ENCODE measurements at places on chromosomes 6 and 20.

DNA sequence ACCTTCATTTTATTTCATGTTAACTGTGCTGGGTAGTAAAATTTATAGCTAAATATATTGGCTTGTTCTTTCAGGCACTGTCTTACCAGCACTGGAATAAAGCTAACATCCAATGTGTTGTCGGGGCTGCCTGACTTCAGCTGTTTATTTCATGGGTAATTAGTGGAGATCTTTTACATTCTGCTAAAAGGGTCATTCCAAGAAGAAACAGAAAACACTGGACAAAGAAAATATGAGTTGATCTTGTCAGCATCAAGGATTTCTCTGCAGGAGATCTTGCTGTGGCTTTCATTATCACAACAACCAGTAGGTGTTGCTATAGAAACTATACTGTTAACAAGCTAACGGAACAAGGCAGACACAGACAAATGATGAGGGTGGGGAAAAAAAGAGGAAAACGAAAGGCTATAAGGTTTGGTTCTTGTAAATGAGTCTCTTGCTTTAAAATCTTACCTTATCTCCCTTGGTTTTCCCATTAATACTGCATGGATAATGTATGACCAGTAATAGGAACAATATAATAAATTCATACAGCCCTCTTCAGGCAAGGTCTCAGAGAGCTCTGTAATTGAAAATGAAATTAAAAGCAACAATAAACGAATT lies 206.8 kb downstream of the SIM1 start:
- DNase-seq, result no peak

- no peak for DNase-seq
Observed at GRCh38 chr6:46677314-46677654, 10.4 kb upstream of the TDRD6 start.

DNA sequence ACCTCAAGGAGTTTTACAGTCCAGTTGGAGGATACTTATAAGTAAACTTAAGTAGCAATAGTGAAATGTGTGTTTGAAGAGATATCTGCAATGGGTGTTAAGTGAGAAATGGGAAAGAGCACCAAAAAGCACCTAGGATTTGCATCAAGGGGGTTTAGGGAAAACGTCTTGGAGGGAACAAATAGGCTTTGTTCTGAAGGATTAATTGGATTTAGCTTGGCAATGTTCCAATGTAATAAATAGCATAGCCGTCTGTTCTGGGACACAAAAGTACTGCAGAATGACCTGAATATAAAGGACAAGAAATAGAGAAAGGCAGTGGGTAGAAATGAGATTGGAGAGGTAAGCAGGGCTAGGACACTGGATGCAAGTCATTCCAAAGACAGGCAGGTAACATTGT lies 2.8 kb upstream of the MYO6 start:
- no peak for DNase-seq

DNA sequence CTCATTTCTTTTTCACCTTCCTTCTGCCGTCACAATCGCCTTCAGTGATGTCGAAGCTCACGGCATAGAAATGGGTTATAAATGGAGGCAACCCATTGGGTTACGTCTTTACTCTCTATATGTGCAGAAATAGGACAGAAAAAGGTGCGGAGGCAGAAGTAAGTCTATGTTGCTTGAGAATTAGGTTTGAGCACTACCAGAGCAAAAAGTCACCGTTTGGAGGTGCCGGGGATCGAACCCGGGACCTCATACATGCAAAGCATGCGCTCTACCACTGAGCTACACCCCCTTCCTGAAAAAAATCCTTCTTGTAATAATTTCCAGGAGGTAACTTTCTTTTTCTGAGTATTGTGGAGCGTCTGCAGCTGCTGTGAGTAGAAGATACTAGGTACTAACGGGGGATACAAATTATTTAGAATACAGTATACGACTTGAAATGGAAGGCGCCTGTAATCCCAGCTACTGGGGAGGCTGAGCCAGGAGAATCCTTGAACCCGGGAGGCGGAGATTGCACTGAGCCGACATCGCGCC lies 134.2 kb downstream of the TRIM27 start:
- peak; percentile 29 for DNase-seq

- DNase-seq, result peak; percentile 38
Observed at GRCh38 chr6:27608916-27609883, 136.3 kb upstream of the ZNF184 start.

- peak; percentile 82 for DNase-seq
Observed at GRCh38 chr20:25309395-25310267, 61.7 kb downstream of the PYGB start.

- no peak for DNase-seq
Observed at GRCh38 chr6:116812051-116812650, 16.7 kb downstream of the GPRC6A start.

DNA sequence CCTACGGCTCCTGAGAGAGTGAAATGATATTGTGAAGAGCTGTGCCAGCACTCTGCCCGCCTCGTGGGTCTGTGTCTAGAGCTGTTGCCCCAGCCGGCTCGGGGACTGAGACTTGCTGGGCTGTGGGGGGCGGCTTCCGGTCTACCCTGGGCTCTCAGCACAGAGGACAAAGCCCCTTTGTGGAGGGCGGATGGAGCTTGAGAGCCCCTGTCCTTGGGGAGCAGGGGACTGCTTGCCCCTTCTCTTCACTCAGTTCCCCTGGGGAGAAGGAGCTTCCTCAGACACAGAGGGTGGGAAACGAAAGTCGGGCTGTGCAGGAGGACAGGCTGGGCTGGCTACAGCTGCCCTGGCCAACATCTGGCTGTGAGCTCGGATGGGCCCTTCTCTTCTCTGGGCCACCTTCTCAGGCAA lies 11.0 kb downstream of the SRC start:
- DNase-seq, result peak; percentile 24

DNA sequence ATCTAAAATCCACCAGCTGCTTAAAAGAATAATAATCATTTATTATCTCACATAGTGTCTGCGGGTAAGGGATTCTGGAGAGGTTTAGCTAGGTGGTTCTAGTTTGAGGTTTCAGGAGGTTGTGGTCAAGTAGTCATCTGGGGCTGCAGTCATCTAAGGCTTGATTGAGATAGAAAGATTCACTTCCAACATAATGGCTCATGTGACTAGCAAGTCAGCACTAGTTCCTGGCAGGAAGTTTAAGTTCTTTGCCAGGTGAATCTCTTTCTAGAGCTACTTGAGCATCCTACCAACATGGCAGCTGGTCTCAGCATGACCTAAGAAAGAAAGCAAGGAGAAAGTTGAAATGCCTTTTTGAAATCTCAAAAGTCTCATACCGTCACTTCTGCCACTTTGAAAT lies 128.8 kb downstream of the EDN1 start:
- DNase-seq, result no peak

- DNase-seq, result no peak
Observed at GRCh38 chr6:73885393-73885792, 189.4 kb downstream of the CD109 start.

DNA sequence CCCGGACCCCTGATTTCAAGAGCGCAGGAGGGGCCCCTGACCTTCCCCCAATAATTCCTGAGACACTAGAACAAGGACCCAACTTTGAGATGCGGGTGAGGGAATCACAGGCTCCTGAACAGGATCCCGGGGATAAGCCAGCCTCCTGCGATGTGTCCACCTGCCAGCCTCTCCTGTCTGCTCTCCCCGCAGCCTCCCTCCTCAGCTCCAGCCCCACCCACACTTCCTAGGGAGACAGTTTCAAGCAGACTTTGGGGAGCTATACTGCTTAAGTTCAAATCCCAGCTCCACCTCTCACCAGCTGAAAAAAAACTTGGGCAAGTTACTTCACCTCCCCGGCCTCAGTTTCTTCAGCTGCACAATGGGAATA lies 50.8 kb downstream of the GRM4 start:
- no peak for DNase-seq

GRCh38 chr6:43699564-43700186 lies 12.1 kb upstream of the MRPS18A start:
- DNase-seq, result no peak

DNA sequence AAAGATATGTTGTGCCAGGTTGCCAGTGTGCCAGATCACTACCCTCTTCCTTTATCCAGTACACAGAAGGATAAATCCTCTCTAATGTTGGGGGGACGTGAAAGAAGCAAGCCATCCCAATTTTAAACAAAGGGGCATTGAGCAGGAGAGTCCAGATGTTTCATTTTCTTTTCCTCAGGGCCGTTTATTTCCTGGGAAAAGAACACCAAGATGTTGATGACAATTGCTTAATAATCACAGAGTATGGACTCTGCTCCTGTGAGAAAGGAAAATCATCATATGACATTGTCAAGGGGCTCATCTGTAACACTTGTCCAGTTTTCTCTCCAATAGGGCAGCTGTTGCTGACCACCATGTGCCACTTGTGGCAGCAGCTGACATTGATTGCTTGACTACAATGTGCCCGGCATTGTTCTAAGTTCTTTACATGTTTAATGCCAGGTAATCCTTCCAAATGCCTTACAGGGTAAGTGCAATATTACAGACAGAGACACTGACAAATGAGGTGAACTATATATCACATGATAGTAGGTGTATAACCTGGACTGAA lies 161.4 kb downstream of the CD109 start:
- DNase-seq, result no peak

DNA sequence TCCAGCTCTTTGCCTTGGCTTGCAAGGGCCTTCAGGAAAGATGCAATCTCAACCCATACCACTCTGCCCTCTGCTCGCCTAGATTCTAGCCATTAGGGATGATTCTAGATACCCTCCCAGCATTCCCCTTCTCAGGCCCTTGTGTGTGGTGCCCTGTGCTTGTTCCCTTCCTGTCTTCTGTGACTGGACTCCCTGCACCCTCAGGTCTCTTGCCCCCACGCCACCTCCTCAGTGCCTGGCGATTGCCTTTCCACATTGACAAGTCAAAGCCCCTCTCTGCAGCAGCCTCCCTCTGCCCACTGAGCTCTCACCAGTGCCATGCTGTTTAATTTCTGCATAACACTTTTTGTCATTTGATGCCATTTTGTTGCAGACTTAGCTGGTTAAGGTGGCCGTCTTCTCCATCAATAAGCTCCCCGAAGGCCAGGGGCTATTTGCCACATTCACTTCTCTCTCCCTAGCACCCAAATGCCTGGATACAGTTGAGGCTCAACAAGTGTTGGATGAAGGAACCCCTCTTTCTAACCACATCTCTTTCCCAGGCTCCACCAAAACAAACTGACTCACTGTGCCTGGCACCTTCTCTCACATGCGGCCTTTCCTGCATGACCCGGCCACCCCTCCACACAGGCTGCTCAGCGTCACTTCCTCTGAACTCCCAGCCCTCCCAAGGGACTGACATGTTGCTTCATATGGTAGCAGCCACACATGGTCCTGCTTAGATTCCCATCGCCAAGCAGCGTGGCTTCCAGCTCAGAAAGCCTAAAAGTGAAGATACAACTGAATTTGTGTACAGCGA lies 4.6 kb upstream of the TXNDC5 start:
- DNase-seq, result no peak

GRCh38 chr6:167116109-167116837 lies 6.6 kb upstream of the CCR6 start:
- DNase-seq, result no peak

DNA sequence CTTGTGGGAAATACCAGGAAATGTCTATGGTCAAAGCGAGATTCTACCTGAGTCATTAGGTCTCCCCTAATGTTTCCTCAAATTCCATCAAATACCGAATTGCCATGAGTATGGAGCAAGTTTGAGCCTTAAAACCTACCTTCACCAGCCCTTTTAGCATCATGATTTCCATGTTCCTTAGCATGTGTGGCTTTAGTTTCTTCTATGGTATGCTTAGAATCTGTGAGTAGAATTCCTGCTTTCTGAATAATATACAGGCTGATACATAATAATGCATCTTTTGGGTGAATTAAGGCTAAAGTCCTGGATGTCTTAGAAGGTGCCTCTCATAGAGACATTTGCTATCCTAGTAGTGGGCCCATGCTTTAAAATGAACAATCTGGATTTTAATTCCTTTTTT lies 32.0 kb downstream of the TSPYL4 start:
- DNase-seq, result no peak

DNA sequence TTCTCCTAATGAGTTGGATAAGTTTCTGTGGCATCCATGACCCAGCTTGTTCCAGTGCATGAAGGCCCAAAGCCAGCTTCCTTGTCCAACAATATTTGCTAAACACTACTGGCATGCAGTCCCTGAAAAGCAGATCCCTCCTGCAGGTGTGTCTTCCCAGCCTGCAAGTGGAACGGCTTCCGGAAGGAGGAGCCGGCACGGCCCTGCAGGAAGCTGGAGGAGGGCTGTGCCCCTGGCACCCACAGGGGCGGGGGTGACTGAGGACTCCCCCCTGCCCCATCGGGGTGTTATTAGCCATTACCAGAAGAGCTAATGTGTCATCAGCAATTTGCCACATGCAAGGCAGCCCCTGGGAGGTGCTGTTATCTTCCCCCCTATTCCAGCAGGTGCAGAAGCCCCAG lies 27.4 kb downstream of the NPEPL1 start:
- no peak for DNase-seq

DNA sequence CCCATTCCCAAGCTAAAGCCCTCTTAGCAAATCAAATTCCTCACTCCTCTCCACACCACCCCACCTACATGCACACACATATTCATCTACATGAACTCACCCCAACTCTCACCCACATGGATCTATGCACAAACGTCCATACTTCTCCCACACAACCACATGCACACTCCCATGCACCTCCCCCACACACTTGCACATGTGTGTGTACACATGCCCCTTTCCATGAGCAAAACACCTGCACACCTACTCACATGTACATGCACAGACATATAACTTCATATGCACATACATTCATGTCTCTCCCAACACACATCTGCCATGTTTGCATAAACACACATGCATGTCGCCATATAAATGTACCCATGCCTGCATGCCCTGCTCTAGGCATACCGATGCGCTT lies 22.8 kb upstream of the CST1 start:
- no peak for DNase-seq

DNA sequence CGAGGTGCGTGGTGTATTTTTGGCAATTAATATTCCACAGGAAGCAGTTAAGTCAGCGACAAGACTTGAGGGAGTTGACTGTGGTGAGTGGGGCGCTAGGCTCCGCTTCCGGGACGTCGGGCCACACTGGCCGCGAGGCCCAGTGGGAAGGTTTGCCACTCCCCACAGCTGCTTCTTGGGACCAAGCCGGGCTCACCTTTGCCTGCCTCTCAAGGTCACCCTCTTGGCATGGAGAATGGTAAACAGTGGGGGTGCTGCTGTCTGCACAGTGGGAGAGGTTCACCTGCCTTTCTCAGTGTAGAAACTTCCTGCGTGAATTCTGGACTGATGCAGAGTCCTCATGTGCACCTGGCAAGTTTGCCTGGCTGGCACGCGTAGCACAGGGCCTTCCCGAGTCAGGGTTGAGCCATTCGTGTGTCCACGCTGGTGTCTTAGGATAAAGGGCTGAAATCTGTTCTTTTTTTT lies 6.4 kb downstream of the OSBPL2 start:
- DNase-seq, result no peak

- no peak for DNase-seq
Observed at GRCh38 chr6:155872961-155873360, 417.3 kb upstream of the NOX3 start.

DNA sequence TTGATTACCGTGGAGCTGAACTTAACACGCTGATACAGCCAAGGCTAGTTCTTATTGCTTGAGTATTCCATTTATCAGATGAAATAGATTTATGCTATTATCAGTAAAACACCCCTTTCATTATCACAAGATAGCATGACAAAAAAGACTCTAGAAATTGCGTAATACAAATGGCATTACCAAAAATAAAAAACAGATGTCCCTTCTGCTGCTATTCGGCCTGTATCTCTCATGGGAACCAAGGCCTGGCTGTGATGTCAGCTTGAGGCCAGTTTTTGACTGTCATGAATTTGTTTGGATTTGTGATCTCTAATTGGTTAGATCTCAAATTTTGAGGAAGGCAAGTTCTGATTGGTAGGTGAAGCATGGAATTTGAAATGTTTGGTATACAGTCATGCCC lies 25.2 kb downstream of the MEI4 start:
- DNase-seq, result no peak

GRCh38 chr6:118800394-118801071 lies 93.4 kb upstream of the ASF1A start:
- DNase-seq, result peak; percentile 85

GRCh38 chr6:136764517-136764993 lies 27.7 kb downstream of the MAP3K5 start:
- peak; percentile 78 for DNase-seq

All from inflammatory macrophage treated with lipopolysaccharide for 4 hours (primary cell).